ENCODE measurements at places on chromosomes 16 and 17.

- DNase-seq, result no peak
These were observed 39.4 kb downstream of the HS3ST3A1 start for GRCh38 chr17:13562271-13562800.

GRCh38 chr16:14437426-14437825 is 192.6 kb downstream of the PARN start:
- DNase-seq, result no peak

- no peak for DNase-seq
These were observed 95.6 kb upstream of the CDYL2 start for GRCh38 chr16:80899809-80900592.

DNA sequence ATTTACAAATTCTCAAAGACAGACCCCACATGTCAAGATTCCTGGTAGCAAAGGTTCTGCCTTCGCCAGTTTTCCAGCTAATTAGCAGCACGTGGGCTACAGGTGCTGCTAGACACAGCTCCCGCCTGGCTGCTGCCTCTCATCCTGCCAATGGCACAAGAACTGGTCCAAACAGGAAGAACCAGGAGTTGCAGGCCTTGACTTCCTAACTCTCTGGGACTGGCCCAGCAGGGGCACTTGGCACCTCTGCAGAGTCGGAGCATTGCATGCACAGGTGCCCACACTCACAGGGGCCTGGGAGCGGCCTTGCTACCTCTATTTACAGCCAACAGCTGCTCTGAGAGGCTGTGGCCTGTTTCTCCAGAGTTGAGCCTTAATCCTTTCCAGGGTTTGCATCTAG is 39.6 kb downstream of the TK2 start:
- no peak for DNase-seq

DNA sequence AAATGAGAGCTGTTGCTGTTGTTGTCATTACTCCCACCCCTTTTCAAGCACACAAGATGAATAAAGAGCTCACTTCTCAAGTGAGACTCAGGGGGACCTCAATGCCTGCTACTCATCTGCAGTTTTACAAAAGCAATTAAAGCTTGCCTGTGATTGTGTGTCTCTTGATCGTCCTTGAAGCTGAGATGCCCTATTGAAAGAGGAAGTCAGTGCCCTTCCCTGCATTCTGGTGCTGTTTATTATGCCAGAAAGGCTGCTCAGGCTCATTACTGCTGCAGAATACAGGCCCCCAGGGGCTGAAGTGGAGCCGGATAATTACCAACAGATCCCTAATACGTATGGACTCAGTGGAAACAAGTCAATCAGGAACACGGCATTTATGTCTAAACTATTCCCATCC is 147.2 kb downstream of the HS3ST2 start:
- DNase-seq, result no peak

DNA sequence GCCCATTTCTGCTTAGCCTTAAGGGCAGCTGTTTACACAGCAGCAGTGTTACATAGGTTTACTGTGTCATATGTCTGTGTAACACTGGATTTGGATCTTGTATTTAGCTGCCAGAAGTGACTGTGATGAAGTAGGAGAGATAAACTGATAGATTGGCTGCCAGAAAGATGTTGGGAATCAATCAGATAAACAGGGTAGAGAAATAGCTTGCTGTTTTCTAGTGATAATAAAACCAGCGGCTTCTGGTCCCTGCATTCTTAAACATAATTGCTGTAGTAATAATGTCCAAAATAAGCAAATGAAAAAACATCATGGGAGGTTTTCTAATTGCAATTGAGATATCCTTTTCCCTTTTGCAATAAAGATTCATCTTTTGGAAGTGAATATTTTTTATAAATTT is 68.7 kb downstream of the AATF start:
- no peak for DNase-seq

- no peak for DNase-seq
These were observed 6.4 kb downstream of the PFAS start for GRCh38 chr17:8255499-8255898.

GRCh38 chr16:26563018-26563417 is 503.7 kb upstream of the C16orf82 start:
- no peak for DNase-seq

GRCh38 chr17:55672585-55673501 is 49.8 kb downstream of the TMEM100 start:
- DNase-seq, result no peak

- DNase-seq, result no peak
These were observed 7.2 kb upstream of the PLXDC1 start for GRCh38 chr17:39158623-39159022.

GRCh38 chr16:4506450-4506849 is 30.3 kb downstream of the HMOX2 start:
- DNase-seq, result peak; percentile 81

GRCh38 chr16:29745121-29745852 is 503 bp downstream of the C16orf54 start:
- DNase-seq, result peak; percentile 77

DNA sequence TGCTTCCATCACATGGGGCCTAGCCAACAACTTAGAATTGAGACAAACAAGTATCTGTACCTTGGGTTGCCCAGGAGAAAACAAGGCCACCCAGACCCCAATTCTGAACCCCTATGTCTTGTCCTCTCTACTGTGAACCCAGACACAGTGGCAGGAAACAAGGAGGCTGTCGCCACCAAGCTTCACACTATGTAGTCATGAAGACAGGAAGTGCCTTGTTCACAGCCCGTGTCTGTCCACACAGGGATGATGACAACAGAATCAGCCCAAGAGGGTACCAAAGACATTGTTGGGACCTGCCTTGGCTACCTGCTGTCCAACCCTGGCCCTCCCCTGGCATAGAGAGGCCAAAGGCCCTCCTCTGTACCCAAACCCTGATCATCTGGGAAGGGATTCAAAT is 84.8 kb downstream of the CDYL2 start:
- peak; percentile 20 for DNase-seq

DNA sequence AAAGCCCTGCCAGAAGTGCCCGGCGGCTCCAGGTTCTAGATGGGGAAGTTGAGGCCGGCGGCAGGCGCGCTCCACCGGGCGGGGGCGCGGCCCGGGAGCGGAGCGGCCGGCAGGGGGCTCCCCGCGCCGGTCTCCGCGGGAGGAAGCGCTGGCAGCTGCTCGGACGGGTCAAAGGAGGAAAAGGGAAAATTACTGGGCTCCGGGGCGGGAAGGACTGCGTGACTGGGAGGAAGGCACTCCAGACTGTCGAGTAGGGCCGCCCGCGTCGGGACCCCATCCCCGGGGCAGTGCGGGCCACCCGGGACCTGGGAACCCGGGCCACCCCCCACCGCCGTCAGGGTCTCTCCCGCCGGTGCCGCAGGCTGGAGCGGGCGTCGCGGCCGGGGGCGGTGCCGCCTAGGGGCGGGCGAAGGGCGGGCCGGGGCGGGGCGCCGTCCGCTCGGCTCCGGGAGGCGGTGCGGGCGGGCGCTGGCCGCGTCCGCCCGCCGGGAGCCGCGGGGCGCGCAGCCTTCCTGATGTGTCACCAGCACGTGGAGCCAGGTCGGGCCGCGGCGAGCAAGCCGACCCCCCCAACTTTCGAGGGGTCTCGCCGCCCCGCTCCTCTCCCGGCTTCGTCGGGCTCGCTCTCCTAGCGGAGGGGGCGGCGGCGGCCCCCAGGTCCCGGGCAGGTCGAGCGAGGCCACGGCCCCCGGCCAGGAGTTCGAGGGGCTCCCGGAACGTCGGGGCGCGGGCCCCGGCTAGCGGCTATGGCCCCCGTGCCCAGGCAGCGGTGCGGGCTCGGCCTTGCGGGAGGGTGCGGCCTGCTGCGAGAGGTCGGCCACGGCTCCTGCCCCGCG is 167.5 kb downstream of the RAB11FIP4 start:
- DNase-seq, result peak; percentile 54
